Activated CD4-positive, alpha-beta T cell treated with anti-CD3 and anti-CD28 coated beads, Interleukin-2, amount 10 ng/mL, durations not matched to agents 7 days and 5 days (primary cell): ENCODE measurements at places on chromosomes 16 and 17.

DNA sequence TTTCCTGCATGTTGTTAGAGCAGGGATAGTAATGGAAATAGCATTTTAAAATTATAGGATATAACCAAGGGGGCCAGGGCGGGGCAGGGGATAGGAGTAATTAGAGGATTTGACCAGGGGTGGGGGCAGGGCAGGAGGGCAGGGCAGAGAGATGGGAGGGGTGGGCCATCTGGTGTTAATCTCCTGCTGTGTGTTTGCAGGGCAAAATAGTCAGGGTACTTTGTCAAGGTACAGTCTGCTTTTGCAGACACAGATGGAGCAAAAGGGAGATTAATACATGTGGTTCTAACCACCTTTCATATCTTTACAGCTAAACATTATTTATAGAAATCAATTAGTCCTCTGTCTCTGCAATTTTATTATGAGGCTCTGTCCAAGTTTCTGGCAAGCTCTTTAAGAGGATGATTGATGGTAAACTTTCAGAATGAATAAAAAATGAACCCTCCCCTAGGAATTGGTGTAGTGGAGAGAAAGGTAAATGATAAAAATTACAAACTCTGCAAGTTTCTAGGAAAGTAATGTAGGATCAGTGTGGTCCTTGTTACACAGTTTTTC lies 6.6 kb downstream of the ANKFN1 start:
- no peak for DNase-seq

DNA sequence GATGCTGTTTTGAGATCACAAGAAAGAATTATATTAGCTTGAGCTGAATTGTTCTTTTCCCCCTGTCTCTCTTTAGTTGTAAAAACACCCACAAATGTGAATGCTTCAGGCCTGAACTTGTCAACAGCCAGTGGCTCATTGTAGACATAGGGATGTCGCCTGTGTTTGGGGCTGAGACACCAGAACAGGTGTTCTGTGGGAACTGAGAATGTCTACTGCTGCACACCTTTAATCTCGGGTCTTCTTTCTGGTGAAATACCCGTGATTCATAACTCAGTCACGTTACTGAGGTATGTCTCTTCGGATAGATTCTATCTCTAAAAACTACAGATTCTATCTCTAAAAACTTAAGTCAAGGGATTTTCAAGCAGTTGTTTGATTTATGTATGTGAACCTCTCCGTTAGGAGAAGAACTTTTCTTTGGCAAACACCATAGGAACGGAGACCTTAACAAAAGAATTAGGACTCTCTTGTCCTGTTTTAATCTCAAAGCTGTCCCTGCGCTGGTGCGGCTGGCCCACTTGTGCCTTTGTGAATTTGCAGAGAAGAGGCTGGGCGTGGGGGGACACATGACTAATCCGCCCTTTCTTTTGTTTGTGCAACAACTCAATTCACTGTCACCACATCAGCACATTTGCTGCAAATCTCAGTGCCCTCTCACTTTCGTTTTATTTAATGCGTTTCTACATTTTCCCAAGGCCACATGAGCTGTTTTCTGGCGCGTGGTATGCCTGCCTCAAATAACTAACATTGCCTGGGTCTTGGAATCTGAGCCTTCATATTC lies 643.0 kb downstream of the MAF start:
- DNase-seq: no peak

DNA sequence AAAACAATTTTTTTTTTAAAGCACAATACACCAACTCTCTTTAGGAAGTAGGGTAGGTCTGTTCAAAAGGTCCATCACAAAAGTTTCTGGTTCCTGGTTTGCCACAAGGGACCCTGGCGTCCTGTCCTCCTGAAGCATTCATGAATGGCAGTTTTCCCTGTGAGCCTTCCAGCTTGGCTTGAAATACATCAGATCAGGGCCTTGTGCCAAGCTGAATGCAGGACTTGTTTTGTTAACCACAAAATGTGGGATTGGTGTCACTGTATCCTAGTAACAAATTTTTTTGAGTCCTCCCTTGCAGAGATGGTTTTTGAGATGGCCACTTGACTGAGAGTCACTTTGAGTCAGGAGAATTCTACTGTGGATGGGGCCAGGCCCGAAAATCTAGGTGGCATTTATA lies 3.9 kb downstream of the GNAO1 start:
- DNase-seq: no peak

GRCh38 chr17:49573510-49574322 lies 2.0 kb upstream of the NXPH3 start:
- DNase-seq: no peak

DNA sequence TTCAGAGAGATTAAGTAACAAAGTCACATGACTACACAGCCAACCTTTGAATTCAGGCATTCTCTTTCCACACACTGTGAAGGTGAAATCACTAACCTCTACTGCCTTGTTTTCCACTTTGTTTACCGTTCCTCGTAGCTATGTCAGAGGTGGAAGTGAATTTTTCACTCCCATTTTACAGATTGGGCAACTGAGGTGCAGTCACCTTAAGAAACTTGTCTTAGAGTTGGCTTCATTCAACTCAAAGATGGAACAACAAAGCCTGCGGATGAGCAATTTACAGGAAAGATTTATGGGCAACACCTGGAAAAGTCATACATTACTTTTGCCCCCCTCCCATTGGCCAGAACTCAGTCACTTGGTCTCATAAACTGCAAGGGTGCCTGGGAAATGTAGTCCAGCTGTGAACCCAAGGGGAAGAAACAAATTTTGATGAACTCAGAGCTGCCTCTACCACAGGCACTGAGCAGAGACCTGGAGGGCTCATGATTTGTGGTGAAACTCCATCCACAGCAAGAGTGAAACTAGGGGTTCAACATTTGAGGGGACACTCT lies 784.6 kb upstream of the EEF2KMT start:
- DNase-seq: no peak

- DNase-seq: peak; percentile 5
Observed at GRCh38 chr17:83202002-83203000, 122.9 kb downstream of the METRNL start.

DNA sequence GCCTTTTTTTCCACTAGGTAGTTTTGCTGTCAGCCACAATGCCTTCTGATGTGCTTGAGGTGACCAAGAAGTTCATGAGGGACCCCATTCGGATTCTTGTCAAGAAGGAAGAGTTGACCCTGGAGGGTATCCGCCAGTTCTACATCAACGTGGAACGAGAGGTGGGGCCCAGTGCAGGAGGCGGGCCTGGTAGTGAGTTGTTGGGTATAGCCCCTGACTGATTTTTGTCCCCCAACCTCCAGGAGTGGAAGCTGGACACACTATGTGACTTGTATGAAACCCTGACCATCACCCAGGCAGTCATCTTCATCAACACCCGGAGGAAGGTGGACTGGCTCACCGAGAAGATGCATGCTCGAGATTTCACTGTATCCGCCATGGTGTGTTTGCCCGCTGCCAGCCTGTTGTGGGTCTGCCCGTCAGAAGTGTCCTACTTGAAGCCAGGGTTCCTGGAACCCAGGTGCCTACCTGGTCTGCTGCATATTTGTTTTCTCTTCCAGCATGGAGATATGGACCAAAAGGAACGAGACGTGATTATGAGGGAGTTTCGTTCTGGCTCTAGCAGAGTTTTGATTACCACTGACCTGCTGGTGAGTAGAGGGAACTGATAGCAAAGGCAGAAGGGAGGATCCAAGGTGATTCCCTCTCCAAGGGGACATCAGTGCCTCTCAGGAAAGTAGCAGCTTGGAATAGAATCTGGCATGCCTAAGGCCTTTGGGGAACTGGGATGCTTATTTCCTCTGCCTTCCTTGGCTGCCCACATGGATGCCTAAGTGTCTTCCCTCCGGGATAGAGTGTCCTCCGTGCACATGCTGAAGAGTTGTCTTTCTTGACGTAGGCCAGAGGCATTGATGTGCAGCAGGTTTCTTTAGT lies 1.9 kb upstream of the CD68 start:
- DNase-seq: no peak

- DNase-seq: no peak
Observed at GRCh38 chr17:34579979-34580684, 750 bp downstream of the TMEM132E start.

- DNase-seq: no peak
Observed at GRCh38 chr17:57766318-57766943, 21.3 kb upstream of the CCDC182 start.

DNA sequence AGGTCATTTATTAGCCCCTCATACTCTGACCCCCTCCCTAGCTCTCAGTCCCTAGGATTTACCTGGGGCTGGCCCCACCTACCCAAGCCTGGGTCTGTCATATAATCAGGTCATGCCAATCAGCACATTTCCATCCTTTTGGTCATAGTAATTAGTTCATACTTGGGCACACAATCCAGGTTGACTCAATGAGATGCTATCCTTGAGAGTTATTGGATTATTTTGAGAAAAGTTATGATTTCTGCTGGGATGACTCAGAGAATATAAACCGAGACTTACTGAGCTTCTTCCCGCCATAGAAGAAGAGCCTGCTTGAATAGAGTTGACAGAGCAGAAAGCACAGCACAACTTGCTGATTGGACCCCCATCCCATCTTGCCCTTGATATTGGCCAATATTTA lies 331.5 kb downstream of the CBLN1 start:
- DNase-seq: no peak

GRCh38 chr16:85466304-85466700 lies 146.8 kb upstream of the GSE1 start:
- no peak for DNase-seq

- DNase-seq: peak; percentile 26
Observed at GRCh38 chr16:29974291-29975133, 844 bp downstream of the TAOK2 start.

- no peak for DNase-seq
Observed at GRCh38 chr16:48946686-48947370, 334.8 kb downstream of the CBLN1 start.

- DNase-seq: peak; percentile 38
Observed at GRCh38 chr17:76996741-76997694, 128.8 kb downstream of the MGAT5B start.

DNA sequence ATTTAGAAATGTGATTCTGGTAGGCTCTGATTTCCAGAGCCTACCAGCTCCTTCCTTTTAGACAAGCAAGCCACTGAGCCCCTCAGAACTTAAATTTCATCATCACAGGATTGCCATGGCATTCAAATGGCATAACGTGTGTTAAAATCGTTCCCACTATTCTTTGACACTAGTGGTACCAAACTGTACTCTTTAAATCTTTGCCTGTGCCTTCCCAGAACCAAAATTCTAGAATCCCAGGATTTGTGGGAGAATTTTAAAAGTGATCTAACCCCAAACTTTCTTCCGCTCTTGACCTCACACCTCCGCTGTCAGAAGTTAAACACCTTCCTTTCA lies 287 bp upstream of the INTS2 start:
- DNase-seq: no peak

- DNase-seq: peak; percentile 79
Observed at GRCh38 chr17:48618256-48618896, 3.3 kb upstream of the HOXB8 start.

GRCh38 chr16:84864326-84864955 lies 44.7 kb downstream of the CRISPLD2 start:
- no peak for DNase-seq

- DNase-seq: peak; percentile 45
Observed at GRCh38 chr16:12646490-12647274, 157.0 kb downstream of the CPPED1 start.

GRCh38 chr17:6420173-6420641 lies 14.7 kb downstream of the AIPL1 start:
- no peak for DNase-seq

- DNase-seq: no peak
Observed at GRCh38 chr17:42253578-42253977, 22.6 kb downstream of the STAT5B start.

DNA sequence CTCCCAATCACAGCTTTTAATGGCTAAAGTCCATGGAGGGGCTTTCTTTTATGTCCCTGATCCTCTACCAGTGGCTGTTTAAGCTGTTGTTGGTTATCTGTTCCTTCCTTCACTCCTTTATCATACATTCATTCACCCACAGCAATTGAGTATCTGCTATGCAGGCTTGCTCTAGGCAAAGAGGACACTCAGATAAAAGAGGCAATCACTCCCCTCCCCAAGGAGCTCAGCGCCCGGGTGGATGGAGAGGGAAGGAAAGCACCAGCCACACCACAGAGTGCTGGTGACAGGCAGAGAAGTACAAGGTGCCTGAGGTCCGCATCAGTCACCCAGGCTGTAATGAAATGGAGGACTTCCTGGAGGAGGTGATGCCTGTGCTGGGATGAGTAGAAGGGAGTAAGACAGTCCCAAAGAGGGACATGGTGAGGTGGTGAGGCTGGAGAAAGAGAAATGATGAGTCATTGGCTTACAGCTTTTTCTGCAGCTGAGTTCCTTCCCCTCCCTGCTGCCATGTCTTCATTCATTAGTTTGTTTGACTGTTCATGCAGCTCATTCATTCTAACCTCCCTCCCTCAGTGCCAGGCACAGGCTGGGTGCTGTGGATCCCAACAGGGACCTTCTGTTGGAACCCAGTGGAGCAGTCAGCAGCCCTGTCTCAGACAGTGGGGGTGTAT lies 12.8 kb upstream of the NGFR start:
- DNase-seq: no peak

DNA sequence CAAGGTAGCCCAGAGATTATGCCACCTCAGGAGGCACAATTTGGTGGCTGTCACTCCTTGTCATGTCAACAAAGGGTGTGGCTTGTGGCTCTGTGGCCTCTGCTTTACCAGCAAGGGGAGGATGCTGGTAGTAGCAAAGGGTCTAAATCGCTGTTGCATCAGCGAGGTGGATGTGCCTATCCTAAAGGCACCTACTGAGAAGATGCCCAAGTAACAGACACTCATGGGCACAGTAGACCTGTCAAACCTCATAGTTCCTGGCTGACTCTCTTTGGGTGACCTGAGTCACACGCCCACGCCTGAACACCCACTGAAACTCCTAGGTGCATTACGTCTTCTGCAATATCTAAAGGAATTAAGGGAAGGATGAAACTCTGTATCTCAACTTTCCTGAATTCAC lies 139.5 kb downstream of the PRKCB start:
- DNase-seq: no peak

DNA sequence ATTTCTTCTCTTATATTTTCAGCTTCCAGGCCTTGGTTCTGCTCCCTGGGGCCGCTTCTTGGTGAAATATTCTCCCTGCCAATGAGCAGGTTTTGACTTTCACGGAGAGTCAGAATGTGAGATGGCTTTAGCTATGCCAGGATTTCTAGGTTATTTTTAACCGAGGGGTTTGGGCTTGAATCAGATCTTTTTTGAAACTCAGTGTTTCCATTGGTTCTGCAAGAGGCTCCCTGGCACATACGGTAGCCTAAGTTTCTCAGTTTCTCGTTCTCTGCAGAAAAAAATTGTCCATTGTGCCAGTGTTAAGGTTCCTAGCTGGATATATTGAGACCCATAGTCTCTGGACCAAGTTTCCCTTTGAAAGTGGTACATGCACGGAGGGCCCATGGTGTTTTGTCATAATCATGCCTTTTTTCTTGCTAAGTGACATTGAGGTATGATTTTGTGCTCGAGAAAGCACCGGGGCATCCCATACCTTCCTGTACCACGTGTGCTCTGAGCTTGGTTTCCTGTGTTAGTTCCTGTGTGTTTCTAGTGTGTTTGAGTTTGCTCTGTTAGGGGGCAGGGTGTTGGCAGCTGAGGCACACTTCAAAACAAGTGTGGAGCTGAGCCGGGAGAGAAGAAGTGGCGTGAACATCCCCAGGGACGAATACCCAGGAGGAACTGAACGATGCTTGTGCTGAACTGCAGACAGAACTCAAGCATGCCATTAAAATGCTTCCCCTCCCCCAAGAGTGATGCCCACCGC lies 127.2 kb downstream of the HS3ST3B1 start:
- DNase-seq: peak; percentile 71

- no peak for DNase-seq
Observed at GRCh38 chr16:28823291-28823872, 583 bp downstream of the ATXN2L start.
